ENCODE measurements at places on chromosomes 7 and 10.

DNA sequence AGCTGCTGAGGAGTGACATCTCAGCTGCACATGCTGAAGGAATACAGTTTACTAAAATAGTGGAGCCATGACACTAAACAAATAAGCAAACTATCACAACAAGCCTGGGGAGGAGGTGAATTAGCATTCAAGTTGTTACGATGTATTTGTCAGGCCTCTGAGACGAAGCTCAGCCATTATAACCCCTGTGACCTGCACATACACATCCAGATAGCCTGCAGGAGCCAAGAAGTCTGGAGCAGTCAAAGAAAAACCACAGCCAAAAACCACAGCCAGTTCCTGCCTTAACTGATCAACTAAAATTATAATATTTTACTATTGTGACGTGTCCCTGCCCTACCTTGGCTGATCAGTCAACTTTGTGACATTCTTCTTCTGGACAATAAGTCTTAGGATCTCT lies 68.6 kb downstream of the NSUN6 start:
- peak; percentile 55 for DNase-seq

DNA sequence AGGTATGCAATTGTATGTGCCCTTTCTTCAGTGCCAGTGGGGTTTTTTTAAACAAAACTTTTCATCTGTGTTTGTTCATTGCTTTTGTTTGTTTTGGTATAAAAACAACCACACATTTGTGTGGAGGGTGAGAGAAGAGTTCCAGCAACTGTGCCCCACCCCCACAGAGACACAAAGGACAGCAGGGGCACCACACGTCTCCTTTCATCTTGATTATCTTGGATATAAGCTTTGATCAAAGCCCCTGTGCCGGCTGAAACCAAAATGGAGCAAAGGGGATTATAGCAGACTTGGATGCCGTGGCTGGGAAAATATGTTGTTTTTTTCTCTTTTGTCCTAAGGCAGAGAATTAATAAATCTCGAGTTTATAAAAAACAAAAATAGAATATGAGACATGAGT lies 111.8 kb upstream of the RSU1 start:
- no peak for DNase-seq

DNA sequence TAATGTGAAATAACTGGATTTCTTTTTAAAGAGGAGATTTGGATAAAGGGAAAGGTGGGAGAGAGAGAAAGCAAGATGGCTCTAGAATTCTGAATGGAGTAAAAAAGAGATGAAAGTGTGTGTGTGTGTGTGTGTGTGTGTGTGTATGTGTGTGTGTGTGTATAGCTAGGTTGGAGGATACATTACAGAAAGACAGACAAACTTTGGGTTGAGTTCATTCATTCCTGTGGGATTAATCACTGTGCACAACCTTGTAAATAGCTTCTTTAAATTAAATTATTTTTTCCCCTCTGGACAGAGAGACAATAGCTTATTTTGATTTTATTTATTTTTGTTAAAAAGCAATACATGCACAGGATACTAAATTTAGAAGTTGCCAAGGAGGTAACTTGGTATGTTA lies 7.5 kb downstream of the ASB4 start:
- peak; percentile 57 for DNase-seq

- DNase-seq = peak; percentile 49
Measured at GRCh38 chr10:112375721-112376395, 1.9 kb downstream of the ACSL5 start.

GRCh38 chr10:71395621-71396020 lies 1.1 kb upstream of the CDH23 start:
- no peak for DNase-seq

DNA sequence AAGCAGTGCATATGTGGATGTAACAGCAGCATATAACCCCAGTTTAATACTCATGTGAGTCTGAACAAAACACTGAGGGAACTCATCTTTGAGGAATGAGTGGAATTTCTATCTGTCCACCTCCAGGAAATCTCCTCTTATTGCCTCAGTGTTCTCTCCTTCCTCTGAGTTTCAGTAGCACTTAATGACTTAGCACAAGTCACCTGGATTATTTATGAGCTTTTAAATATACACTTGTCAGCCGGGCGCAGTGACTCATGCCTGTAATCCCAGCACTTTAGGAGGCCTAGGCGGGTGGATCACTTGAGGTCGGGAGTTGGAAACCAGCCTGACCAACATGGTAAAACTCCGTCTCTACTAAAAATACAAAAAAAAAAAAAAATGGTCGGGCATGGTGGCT lies 4.3 kb downstream of the LRRC20 start:
- DNase-seq = peak; percentile 94

GRCh38 chr10:83164156-83164555 lies 975.2 kb upstream of the GHITM start:
- no peak for DNase-seq

DNA sequence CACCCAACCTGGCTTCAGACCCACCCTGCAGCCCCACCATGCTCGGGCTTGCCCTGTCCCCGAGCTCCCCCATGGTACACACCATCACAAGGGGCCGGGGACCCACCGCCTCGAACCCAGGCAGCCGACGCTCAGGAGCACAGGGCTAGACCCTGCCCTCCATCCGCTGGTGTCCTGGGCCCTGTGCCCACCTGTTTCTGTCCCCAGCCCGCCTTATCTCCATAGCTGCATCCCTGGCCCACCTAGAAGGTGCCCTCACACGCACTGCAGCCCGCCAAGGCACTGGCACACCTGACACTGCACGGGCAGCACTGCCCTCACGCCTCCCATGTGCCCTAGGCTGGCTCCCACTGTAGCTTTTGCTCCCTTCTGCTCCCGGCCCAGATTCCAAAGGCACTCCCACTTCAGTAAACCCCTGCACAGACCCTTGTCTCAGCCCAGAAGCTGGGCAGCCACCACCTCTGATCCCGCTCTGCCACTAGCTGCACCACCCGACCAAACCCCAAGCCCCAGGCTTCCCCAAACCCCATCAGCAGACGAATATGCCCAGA lies 17.1 kb downstream of the YKT6 start:
- no peak for DNase-seq

DNA sequence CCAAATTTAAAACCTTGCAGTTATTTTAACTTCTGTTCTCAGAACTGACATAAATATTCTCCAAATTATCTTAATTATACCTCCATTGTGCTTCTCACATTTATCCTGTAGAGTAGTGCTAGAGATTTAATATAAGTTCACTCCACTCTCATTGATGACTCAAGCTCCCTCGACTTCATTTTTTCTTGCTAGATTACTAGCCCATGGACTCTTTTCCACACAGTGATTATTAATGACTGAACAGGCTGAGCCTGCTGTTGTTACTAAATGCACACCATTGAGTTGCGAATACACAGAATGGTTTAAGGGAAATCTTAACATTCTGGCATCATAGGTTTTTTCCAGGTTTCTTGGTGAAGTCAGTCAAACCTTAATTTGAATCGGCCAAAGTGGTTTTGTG lies 179.5 kb upstream of the AKR1E2 start:
- DNase-seq = peak; percentile 18

- no peak for DNase-seq
Measured at GRCh38 chr10:123535386-123535785, 130.8 kb upstream of the GPR26 start.

- no peak for DNase-seq
Measured at GRCh38 chr7:2631946-2632732, at the start of gene TTYH3. TTYH3 (plus strand) TSS chr7:2631986; CDS start chr7:2632156, 170 bp downstream.

GRCh38 chr7:95011146-95011928 lies 103.9 kb downstream of the PPP1R9A start:
- DNase-seq = peak; percentile 61

DNA sequence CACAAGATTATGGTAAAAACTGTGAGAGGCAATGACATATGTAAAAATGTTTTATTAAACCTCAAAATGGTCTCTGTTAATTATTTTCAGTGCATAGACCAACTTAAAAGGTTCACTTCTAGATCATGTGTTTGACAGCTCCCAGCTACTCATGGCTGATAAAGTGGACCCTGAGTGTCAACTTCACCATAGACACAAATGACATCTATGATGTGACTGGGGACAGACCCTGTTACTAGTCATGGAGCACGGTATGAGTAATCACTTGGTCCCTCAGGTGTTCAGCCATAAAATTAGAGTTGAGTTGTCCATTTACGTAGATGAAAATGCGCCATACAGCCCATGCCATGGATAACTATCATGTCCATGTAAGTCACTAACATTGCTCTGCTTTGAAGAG lies 199.8 kb downstream of the ZNF365 start:
- DNase-seq = no peak

DNA sequence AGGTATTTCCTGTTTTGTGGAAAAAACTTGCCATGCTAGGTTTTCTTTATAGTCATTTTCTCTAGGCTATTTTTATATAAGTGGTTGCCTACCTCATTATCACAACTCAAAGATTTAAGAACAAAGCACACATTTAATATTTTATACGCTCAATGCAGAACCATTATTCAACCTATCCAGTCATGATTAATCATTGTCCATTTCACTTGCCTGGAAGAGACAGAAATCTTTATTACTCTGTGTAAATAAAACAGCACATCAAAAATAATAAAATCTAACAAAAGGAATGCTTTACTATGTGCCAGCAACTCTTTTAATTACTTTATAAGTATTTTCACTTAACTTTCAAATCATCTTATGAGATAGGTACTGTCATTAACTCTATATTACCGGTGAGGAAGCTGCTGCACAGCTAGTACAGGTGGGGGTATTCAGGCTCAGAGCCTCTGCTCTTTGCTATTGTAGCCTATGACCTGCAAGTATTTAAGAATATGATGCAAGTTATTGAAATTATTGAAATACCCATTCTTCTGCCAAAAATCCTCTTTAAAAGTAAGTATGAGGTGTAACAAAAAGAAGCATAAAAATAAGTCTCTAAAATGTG lies 16.4 kb upstream of the TAS2R16 start:
- no peak for DNase-seq

DNA sequence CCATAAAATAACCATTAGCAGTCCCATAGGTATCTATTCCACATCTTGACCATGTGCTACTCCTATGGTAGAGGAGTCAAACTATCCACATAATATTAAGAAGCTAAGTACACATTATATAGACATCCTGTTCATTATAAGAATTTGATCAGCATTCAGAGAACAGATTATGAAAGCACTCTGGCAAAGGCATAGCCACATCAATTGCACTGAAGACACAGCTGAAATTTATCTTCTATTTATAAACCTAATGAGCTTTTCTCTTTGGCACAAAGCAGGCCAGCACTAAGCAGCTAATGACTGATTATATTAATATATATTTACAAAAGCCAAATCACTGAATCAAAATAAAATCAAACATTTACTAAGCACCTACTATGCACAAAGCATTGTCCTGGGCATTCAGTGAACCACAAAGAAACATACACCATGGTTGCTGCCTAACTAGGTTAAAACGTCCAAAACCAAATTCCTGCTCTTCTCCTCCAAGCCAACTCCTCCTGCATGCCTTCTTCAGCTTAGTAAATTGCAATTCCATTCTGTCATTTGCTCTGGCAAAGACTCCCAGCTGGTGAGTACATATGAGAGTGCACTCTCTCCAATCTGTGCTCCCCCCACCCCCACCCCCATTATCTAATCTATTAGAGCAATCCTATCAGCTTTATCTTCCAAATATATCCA lies 122.6 kb upstream of the ASAH2 start:
- peak; percentile 49 for DNase-seq

DNA sequence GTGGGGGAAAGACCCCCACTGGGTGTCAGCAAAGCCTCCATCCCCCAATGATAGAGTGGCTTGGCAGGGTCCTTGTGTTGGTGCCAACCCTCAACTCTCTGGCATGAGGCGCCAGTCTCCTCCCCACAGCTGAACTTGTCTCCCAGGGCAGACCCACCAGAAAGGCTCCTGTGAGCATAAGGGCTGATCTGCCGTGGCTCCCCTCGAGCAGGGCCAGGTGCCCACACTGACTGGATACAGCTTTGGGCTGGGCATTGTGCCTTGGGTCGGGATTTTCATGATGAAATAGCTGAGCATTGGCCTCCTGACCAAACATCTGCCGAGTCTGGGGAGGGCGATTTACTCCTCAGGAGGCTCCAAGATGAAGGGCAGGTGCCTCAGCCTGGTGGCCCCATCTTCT lies 68.1 kb upstream of the NPTX2 start:
- DNase-seq = no peak

DNA sequence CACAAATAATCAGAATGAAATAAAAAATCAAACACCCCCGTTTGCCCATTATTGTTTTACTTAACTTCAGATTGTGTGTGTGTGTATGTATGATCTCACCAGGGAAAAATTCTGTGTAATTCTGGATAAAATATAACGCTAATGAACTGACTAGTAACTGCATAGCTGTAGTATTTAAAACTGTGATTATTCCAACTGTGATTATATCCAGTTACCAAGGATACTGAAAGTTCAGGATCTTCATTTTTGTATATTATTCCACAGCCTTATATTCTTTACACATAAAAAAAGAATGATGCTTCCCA lies 2.9 kb downstream of the TWIST1 start:
- peak; percentile 73 for DNase-seq

DNA sequence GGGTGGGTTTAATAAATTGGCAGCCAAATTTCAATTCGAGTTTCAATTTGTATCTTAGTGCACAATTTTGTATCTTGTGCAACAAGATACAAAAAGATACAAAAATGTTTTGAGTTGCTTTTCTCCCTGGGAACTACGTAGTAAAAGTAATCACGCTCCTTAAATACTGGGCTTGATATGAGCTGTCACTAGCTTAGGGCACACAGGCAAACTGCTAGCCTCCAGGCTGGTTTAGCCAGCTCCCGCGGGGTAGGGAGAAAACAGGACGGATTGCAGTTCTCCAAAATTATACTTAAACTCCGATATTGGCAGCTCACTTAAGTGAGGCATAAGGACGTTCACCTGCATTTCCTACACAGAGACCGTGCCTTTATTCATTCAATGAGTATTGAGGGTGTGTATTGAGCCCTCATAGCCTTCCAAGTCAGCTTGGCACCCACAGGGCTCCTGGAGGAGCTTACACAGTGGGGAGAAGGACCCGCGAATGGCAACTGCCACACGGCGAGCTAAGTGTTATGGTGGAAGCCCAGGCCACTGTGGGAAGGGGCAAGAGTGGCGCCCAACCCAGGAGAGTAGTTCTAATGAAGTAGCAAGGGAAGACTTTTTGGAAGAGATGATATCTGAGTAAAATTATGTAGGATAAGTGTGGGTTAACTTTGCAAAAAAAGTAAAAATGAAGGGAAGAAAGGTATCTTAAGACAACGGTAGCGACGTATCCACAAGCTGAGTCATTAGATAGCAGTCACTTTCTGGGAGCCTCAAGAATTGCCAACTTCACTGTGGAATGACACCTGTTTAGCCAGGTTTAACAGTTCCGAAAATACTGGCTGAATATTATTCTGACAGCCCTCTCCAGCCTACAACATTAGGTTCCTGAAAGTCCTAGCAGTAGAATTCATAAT lies 1.6 kb upstream of the EPC1 start:
- DNase-seq = no peak

Data from EH (cell line).